ENCODE measurements at places on chromosomes 1 and 21.

- no peak for DNase-seq
Measured at GRCh38 chr1:33853431-33853830, 10.4 kb upstream of the HMGB4 start.

GRCh38 chr1:61741711-61742619 is at the start of gene PATJ:
Gene PATJ, plus strand, starts transcription at chr1:61742480. Its CDS starts 20,413 bp downstream, at chr1:61762893.
- peak; percentile 66 for DNase-seq

GRCh38 chr1:225509770-225510169 is 81.9 kb upstream of the LBR start:
- DNase-seq = no peak

DNA sequence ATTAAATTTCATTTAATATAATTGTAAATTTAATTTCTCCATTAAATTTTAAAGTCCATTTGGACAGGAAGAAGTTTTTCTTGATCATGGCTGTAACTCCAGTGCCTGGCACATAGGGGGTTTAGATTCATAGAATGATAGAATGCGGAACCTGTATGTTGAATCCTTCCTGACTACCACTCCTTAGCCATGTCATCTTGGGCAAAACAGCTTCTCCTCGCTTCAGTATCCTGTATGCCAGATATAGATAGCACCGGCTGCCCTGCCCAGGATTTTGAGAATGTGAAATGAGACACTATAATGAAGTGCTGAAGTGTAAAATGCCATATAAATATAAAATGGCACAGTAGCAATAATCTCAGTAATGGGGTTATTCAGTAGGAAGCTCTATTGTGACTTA is 6.4 kb downstream of the DYRK1A start:
- DNase-seq = no peak

DNA sequence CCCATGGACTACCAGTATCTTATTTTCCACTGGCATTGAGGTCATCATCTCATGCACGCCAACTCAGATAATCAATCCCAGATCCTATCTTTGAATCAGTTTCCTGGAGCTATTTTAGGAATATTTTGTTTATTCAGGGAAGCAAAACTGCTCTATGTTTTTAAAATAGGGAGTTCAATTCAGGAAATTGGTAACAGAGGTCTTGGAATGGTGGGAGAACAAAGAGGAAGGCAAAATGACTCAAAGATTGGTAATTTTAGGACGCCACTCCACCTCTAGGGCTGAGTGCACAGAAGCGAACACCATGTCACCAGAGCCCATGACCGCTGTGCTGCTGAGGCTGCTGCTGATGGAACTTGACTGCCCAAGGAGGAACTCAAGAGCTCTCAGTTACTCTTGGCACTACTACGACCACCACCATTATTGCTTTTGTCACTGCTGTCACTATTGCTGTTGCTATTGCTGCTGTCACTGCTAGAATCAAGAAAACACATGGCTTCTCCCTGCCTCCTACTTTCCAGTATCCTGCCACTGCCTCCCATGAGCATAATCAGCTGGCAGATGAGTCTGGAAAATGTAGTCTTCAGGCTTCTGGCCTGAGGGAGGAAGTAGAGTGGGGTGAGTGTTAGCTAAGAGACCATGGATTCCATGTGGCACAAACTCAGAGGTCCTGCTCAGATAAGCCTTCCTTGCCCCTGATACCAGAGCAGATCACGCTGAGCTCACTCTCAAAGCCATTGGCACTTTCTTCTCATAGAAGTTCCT is 71.6 kb upstream of the CNIH3 start:
- DNase-seq = no peak

- DNase-seq = no peak
Measured at GRCh38 chr1:207186503-207186902, 82.5 kb downstream of the C4BPA start.

GRCh38 chr1:168892931-168893330 is 163.9 kb upstream of the DPT start:
- no peak for DNase-seq

- no peak for DNase-seq
Measured at GRCh38 chr1:217078959-217079358, 355.7 kb upstream of the ESRRG start.

DNA sequence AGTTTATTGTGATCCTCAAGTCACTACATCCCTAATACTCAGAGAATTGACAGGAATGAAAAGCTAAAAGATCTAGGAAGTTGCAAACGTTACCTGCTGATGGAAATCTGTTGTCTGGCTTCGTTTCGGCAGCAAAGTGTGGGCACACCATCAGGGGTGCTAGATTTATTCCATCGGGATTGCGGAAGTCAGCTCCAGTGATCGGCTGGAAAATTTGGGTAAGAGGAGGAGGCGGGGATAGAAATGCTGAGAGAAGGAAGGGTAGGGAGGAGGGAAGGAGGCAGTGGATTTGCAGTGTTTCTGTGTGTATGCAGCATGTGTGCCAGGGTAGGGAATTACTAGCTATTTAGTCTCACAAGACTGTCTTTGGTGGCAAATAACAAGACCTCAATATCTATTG is at the start of gene CTSK:
Gene CTSK, minus strand, starts transcription at position 140 of the 400 bp plus-strand sequence. CDS start 1,455 bp downstream, outside the sequence.
- no peak for DNase-seq

DNA sequence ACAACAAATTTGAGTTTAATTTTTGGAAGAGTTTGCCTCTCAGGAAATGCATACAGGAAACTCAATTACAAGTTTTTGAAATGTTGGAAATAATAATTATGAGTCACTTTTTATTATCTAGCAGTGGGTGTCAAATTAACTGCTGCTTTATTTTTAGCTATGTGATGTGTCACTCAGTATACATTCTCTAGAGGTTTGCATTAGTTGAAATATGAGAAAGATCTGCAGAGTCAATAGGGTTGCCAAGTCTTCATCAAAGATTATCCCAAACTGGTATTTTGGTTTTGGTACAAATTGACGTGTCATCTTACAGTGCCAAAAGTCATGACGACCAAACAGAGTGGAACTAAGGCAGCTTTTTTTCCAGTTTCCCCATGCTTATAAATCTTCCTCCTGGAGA is 54.3 kb upstream of the DIPK1A start:
- no peak for DNase-seq

DNA sequence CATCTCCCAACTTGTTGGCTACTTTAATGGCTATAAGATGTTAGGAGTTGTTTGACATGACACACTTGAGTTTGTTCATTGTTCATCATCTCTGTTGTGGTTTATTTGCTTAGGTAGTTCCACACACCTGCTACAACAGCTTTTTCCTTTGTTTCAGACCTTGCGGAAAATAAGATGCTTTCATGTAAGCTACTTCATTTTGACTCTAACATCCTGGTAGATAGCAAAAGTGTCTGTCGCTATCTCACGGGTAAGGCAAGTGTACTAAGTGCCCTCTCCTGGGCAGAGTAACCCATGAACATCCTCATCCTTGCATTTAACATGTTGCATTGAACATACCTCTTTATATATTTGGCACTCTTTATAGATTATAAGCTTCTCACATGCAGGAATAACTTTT is 1.6 kb upstream of the OR10T2 start:
- DNase-seq = no peak

DNA sequence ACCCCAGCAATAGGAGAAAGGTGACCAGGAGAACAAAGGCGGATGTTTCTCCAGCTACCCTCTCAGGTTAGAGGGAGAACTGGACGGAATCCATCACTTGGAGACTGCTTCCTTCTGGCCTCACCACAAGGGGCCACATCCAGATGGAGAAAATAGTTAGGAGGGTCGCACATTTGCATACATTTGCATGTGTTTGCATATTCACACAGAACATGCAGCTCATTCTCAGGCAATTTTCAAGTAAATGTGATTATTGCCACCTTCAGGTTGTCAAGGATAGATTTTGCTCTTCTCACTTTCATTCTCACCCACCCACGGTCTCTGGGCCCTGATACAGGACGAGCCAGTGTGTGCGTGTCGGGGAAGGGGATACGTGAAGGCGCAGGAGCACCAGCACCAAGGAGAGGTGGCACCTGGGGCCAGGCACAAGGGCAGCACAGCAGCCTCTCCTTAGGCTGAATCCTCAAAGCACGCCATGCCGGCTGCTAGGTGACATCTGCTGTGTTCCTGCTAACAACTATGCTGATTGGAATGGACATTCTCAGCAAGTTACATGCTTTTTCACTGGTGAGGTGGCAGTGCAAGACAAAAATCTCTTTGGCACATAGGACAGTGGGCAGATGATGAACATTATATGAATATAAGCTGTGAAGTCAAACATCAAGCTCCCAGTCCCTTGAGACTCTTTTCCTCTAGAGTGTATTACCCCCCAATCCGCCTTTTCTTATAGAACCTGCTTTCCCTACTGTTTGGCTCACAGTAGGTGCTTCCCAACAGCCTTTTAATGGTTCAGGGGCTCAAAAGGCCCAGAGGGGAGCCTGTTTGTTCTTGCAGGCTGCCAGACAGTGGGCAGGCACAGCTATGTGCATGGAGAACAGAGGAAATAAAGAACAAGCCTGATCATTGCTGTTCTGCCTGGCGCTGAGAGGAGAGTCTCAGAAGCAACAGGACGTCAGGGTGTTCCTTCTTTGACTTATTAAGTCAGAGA is 14.3 kb downstream of the ACKR1 start:
- no peak for DNase-seq

- no peak for DNase-seq
Measured at GRCh38 chr1:109091078-109091838, 694 bp downstream of the TMEM167B start.

DNA sequence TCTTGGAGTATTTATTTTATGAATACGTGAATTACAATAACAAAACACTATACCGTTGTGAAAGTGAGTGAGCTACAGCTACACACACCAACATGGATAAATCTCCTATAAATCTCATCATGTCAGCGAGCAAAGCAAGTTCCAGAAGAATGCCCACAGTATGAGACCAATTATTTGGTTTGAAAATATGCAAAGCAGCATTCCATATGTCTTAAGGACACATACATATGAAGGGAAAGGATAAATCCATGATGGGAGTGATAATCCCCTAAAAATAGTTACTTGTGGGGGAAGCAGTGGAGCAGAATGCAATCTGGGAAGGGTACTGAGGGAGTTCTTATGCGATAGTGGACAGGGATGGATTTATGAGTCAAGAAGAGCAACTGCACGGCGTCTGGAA is 261.3 kb downstream of the DISC1 start:
- DNase-seq = no peak

DNA sequence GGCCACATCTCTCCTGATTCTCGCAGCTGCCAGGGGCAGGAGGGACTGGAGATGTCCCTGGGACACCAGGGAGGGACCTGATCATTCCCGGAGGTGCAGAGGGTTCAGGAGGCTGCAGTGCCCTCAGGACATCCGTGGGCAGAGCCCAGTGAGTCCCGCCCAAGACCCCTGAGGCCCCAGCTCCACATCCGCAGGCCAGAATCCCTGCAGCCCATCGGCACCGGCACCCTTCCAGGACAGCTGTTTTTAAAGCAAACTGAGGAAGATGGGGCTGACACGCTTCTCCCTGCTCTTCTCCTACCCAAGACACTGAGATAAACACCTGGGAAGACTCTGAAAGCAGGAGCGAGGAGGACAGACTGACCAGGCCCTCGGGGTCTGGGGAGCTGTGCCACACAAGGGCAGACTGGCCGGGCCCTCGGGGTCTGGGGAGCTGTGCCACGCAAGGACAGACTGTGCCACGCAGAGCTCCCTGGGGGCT is 25.5 kb downstream of the SLC19A1 start:
- DNase-seq = no peak

GRCh38 chr21:46379105-46379504 is 55.1 kb downstream of the PCNT start:
- no peak for DNase-seq

DNA sequence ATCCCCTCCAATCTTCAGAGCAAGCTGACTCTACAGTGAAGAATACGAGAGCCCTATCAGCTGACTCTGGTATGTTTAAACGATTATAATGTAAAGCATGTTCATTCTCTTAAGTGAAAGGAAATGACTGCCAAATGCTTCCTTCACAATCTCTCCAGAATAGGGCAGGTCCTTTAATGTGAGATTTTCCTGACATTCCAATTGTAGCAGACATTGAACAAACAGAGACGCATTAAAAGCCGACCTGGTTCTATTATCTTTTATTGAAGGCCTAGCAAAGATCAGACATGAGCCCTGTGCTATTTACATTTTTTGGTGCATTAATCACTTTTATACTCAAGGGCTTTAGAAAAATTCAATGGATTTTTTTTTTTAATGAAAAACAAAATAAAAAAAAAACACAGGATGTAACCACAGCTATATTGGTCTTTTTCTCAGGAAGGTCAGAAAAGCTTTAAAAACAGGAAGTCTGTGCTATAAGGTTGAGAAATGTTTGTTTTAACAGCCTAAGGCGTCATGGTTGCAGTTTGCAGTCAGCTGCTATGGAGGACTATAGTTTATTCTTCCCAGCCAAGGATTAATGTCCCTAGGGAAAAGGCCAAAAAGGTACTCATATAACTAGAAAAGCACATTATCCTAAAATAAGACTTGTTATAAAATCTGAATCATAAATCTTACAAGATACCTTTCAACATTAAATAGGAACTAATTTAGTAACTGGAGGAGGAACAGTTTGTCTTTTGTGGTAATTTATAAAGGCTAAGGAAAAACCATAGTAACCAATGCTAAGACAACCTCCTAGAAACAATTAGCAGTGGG is 104.8 kb downstream of the RERE start:
- no peak for DNase-seq

DNA sequence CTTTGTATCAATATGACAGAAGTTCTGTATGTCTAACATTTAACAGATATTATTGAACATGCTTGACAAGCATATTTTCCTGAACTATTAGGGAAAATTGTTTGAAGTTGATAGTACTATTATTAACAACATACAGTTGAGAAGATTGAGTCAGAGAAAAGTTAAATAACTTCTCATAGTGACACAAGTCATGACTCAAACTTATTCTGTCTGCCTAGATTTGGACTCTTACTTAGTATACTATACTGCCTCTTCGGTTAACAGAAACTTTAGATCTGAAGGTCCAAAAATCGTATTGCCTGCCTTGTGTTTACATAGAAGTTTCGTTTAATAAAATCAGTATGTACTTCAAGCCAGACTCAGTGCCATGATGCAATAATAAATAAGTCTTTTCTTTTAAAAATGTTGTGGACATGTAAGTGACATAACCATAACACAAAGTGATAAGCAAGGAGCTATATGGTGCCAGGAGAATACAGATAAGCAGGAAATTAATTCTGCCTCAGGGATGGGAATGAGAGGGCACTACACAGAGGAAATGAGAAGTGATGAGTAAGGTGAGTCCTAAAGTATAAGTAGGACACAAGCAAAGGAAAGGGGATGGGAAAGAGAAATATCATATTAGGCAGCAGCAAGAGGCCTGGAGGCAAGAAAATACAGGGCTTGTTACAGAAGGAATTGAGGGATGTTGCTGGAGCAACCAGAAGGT is 48.1 kb downstream of the LHX9 start:
- DNase-seq = no peak

GRCh38 chr1:59393211-59394180 is 96.6 kb downstream of the FGGY start:
- no peak for DNase-seq

GRCh38 chr21:27631471-27631870 is 664.6 kb upstream of the ADAMTS5 start:
- no peak for DNase-seq
